ENCODE measurements at places on chromosomes 1 and 21.

- no peak for DNase-seq
Measured at GRCh38 chr1:184385865-184386311, 941 bp upstream of the C1orf21 start.

- no peak for DNase-seq
Measured at GRCh38 chr1:226714148-226714547, 24.9 kb downstream of the ITPKB start.

GRCh38 chr1:29543586-29543985, 307.3 kb downstream of the PTPRU start:
- DNase-seq: no peak

DNA sequence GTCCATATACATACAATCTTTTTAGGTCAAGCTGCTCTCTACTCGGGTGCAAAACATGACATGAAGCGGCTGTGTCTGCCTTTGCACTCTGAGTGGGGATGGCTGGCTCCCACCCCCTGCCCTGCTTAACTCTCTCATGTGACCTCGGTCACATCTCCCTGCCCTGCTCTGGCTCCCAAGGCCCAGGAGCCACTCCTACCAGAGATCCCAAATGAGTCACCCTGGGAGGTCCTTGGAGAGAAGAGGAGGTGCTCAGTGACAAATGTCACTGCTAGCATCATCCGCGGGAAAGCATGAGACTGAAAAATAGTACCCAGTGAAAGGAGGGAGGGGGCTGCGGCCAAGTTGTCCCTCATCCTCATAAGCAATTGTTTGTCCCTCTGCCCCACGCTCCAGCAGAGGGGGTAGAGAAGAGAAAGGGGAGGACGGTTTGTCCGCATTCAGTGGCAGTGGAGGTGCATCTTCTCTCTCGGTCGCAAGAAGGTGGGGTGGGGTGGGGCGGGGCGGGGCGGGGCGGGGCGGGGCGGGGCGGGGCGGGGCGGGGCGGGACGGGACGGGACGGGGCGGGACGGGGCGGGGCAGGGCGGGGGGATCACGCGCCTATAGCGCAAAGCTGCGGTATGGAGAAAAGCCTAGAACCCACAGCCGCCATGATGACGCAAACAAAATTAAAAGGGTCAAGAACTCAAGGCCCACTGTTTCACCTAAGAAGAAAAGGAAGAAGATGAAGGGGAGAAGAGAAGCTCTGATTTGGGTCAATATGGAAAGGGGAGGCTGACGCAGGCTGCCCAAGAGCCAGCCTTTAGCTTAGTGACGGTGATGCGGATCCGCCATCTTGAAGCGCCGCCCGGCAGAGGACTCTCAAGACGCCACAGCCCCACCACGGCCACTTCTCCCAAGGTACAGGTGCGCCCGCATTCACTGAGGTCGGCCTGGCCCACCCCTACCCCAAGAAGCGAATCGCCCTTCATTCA, 66.2 kb downstream of the CD46 start:
- DNase-seq: no peak

GRCh38 chr1:82399093-82399492, 598.4 kb downstream of the ADGRL2 start:
- DNase-seq: no peak

- no peak for DNase-seq
Measured at GRCh38 chr1:18560692-18561091, 70.0 kb upstream of the PAX7 start.

GRCh38 chr1:184075055-184076029, 23.8 kb downstream of the TSEN15 start:
- DNase-seq: peak; percentile 60

DNA sequence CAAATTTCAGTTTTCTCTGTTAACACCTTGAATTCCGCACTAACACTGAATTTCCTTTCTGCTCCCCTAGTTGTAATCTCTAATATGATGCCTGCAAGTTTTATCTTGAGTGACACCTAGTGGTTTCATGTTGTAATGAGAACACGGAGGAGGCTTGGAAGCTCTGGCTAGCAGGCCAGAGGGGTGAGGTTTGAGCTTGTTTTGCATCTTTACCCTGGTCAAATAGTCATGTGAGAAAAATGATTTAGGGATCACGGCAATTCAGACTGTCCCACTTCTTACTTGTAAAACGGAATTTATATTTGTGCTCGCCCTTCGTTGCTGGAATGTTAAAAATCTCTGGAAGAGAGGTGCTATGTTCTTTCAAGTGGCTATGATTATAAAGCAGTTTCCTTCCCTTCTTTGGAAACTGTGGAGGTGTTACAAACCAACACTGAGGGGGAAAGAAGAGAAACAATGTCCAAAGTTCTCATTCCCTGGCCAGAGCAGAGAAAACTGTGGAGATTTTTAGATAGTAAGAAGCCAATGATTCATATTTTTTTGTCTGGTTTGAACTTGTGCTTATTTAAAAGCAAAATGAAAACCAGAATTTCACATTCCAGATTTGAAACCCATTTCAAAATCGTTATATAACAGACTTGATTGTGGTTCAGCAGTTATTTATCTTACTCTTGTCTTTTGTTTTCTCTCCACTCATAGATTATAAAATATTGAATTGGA, 5.3 kb upstream of the MROH9 start:
- DNase-seq: peak; percentile 50

GRCh38 chr1:183909672-183910071, 104.8 kb downstream of the RGL1 start:
- DNase-seq: no peak

DNA sequence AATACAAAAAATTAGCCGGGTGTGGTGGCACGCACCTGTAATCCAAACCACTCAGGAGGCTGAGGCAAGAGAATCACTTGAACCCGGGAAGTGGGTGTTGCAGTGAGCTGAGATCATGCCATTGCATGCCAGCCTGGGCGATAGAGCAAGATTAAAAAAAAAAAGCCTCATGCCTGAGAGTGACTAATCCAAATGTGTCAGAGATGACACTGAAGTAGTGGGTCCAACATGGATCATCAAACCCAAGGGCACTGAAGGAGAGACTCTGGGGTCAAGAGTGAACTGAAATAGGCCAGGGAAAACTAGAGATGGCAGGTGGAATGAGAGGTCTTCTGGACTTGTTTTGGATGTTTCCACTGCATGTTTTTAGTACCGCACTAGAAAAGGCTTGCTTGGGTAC, 10.2 kb upstream of the CACHD1 start:
- no peak for DNase-seq

- no peak for DNase-seq
Measured at GRCh38 chr1:152520561-152521090, 6.3 kb downstream of the CRCT1 start.

- no peak for DNase-seq
Measured at GRCh38 chr1:159939678-159940002, 5.8 kb downstream of the IGSF9 start.

DNA sequence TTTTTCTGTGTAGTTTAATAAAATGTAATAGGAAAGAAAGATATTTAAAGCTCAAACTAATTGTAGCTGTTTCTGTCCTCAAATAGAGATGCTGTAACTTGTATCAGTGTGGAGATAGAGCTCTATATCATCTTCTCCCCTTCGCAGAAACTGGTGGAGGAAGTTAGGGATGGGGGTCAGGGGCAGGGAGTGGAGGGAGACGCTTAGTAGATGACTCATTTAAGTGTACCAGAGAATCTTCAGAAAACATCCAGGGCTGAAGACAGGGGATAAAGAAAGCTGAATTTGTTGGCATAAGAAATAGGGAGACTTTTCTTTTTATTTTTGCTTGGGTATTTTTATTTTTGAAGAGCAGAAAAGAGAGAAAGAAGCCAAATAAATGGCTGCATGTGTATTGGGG, 282.6 kb upstream of the DPYD start:
- DNase-seq: no peak

- no peak for DNase-seq
Measured at GRCh38 chr1:110293601-110294104, 45.5 kb upstream of the RBM15 start.

GRCh38 chr1:160708118-160708517, 3.5 kb downstream of the CD48 start:
- peak; percentile 82 for DNase-seq

GRCh38 chr1:210702506-210702905, 373.8 kb downstream of the HHAT start:
- DNase-seq: no peak

- DNase-seq: no peak
Measured at GRCh38 chr1:51270751-51271150, 34.7 kb downstream of the RNF11 start.

- DNase-seq: no peak
Measured at GRCh38 chr1:208595745-208596144, 351.6 kb upstream of the PLXNA2 start.

DNA sequence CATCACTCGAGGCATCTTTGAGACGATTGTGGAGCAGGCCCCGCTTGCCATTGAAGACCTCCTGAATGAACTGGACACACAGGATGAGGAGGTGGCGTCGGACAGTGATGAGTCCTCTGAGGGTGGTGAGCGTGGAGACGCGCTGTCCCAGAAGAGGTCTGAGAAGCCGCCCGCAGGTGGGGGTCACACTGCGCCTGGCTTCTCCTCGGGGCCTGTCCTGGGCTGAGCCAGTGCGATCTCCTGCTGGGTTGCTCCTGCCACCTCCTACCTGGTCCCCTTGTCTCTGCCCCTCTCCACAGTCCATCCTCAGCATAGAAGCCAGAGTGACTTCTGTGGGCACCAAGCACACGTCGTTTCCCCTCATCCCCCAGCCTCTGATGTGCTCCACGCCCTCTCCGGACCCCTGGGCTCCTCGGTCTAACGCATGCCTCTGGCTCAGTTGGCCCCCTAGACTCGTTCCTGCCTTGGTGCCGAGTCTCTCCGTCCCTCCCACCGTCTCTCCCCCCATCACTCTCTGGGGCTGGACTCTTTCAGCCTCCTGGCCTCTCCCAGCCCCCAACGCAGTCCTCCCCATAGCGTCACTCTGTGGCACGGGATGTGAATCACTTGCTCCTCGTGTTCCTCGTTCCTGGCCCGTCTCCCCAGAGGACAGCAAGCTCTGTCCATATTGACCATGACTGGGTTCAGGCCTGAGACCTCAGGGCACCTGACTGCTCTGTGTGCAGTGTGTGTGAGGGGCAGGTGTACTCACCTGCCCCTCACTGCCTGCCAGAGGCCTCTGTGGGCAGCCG, 8.7 kb downstream of the RRP1 start:
- DNase-seq: no peak

DNA sequence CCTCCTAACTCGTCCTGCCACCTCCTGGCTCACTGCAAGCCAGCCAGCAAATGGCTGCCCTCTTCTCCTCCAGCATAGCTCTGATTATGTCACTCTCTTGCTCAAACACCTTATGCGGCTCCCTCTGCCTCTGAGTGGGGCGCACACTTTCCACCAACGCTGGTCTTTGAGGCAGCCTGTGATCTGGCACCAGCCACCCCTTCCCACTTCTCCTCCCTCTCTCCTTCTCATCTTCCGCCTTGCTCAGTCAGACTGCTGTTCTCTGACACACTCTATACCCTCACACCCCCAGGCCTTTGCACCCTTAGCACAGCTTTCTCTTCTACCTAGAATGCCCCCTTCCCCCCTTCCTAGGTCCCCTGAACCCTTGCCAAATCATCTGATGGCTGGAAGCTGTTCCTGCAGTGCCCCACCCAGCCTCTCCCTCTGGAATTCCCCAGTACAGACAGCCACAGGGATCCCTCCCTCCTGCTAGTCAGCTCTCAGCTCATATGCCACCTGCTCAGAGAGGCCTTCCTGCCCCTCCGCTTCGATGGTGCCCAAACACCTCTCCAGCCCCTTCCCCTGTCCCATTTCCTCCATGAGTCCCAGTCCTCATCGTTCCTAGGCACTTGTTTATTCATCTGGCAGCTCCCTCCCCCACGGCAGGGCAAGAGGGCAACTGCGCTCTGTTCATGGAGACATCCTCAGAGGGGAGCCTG, 21.7 kb upstream of the PEF1 start:
- peak; percentile 16 for DNase-seq

DNA sequence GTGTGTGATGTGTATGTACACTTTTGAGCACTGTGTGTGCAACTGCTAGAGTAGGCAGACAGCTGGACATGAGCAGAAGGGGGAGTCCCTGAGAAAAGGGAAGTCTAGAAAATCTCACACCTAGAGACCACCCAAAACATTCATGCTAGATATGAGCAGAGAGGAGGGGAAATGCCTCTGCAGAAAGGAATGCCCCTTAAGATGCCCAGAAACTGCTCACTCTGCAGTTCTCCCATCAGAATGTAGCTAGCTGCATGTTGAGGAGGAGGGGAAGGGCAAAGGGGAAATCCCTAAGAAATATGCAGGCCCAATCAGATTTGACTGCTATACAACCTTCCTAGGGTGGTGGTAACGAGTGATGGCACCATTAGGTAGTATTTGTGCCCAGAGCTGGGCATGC, 31.8 kb upstream of the MAGOH start:
- DNase-seq: no peak

- no peak for DNase-seq
Measured at GRCh38 chr1:5751163-5751540, 241.1 kb downstream of the NPHP4 start.

- peak; percentile 65 for DNase-seq
Measured at GRCh38 chr1:68049941-68050878, at the start of gene DIRAS3. DIRAS3 (minus strand) TSS chr1:68050627; CDS start chr1:68047297, 3,330 bp downstream.

- DNase-seq: no peak
Measured at GRCh38 chr1:47340227-47340626, 6.6 kb downstream of the CMPK1 start.

GRCh38 chr1:15311880-15312279, 64.9 kb downstream of the FHAD1 start:
- DNase-seq: peak; percentile 19

DNA sequence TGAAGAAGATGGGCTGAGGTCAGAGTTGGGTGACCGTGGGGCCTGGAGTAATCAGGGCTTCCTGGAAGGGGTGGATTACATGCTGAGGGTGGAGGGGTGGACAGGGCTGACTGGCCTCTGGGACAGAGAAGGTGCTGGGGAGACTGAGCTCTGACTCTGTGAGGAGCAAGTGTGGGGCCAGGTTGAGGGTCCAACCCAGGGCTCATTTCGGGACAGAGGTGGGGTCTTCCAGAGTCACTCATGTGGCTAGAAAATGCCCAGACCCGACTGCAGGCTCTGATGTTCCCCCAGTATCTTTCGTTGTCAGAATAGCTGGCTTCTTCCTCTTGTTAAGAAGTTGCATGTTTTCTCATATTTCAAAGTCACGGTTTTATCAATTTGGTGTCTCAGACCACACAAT, 311.8 kb downstream of the PTPRU start:
- DNase-seq: peak; percentile 7

- DNase-seq: no peak
Measured at GRCh38 chr1:172487550-172487949, 43.7 kb upstream of the PIGC start.

DNA sequence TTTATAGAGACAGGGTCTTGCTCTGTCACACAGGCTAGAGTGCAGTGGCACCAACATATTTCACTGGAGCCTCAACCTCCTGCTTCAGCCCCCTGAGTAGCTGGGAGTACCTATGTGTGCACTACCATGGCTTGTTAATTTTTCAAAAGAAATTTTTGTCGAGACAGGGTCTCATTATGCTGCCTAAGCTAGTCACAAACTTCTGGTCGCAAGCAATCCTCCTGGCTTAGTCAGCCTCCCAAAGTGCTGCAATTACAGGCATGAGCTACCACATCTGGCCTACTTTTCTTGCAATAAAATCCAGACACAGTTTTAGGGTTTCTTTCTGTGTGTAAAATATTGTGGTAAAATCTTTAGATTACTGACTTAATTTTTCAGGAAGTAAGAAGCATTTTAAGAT, 27.9 kb upstream of the NTPCR start:
- no peak for DNase-seq

- no peak for DNase-seq
Measured at GRCh38 chr1:41418857-41419583, 57.8 kb downstream of the FOXO6 start.

Measured in NB4 (cell line).